Stimulated activated CD4-positive, alpha-beta T cell treated with anti-CD3 and anti-CD28 coated beads, Interleukin-15, amount 100 ng/mL, for 24 hours (primary cell): ENCODE measurements at places on chromosomes 4 and X.

- peak; percentile 81 for DNase-seq
Observed at GRCh38 chrX:11787564-11787963, 29.5 kb downstream of the MSL3 start.

DNA sequence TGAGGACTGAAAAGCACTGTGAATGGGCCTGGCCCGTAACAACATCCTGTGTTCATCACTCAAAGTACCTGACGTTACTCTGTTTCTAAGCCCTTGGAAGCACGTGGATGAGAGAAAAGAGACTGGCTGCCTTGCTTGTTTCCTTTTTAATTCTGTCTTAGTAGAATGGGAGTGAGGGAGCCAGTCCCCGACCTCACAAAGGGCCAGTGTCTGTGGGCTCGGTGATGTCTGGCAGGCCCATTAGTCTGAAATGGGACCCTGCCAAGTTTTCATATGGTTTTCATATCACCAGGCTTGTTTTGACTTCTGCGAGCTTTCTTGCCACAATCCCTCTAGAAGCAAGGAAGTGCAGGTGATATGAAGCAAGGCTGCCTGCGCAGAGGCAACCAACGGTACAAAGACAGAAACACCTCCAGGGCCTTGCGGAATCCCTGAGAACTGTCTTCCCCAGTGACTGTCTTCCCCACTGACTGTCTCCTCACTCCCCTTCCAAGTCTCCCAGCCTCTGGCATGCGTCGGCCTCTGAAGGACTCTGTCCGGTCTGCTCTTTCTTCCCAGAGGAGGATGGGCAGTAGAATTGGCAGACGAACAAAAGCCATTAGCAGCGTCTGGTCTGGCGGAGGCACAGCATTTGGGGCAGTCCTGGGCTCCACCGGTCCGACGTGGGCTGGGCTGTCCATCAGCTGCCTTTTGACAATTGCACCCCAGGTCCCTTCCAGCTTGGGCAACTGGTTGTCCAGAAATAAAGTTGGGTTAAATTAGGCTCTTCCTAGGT lies 20.2 kb upstream of the RASL11B start:
- DNase-seq, result no peak

- DNase-seq, result no peak
Observed at GRCh38 chr4:47715716-47716416, 122.0 kb downstream of the CORIN start.

DNA sequence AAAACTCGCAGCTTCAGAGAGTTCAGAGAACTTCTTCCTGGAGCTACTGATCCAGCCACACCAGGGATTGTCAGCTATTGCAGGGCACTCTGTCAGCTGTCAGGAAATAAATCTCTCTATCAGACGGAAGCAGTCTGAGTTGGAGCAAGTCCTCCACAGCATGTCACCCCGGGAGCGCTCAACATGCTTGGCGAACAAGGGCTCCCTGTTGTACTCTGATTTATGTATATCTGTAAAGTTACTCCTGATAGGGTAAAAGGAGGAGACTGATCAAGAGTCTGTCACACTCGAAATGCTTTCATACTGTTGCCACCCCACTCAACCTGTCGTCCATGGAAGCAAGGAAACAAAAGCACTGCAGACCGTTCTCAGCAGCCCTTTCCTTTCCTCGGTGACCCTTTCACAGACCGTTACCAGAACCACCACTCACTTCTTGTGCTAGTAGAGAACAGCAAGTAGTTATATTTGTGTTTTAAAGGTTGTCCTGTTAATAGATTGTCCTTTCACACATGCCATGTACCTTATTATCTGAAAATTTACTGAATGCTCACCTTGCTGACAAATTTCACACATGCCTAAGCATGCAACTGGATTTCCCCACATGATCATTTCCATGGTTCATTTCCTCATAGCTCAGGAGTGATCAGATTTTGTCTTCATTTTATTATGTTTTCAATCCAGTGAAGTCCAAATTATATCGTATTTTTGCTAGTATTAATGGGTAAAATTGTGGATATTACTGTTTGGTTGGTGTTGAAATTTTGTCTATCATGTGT lies 2108.9 kb upstream of the TENM3 start:
- DNase-seq, result no peak

GRCh38 chr4:117811731-117812130 lies 222.6 kb upstream of the NDST3 start:
- no peak for DNase-seq

DNA sequence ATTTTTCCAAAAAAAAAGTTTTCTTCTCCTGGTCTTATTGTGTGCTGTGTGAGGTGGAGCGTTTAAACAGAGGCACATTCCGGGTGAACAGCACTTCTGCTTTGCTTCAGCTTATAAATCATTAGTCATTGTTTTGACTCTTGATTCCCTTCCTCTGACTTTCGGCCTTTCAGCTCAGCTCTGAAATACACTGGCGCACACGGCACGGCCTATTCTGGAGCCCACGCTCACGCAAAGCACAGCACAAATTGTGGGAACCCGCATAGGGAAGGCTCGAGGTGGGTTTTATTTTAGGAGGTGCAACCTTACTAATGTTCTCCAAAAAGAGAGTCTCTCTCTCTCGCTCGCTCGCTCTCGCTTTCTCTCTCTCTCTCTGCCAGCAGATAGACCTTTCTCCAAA lies 4.0 kb downstream of the POU3F4 start:
- no peak for DNase-seq
